ENCODE measurements at places on chromosomes 6 and 20.

- no peak for DNase-seq
Observed at GRCh38 chr6:142861711-142862110, 83.3 kb downstream of the HIVEP2 start.

DNA sequence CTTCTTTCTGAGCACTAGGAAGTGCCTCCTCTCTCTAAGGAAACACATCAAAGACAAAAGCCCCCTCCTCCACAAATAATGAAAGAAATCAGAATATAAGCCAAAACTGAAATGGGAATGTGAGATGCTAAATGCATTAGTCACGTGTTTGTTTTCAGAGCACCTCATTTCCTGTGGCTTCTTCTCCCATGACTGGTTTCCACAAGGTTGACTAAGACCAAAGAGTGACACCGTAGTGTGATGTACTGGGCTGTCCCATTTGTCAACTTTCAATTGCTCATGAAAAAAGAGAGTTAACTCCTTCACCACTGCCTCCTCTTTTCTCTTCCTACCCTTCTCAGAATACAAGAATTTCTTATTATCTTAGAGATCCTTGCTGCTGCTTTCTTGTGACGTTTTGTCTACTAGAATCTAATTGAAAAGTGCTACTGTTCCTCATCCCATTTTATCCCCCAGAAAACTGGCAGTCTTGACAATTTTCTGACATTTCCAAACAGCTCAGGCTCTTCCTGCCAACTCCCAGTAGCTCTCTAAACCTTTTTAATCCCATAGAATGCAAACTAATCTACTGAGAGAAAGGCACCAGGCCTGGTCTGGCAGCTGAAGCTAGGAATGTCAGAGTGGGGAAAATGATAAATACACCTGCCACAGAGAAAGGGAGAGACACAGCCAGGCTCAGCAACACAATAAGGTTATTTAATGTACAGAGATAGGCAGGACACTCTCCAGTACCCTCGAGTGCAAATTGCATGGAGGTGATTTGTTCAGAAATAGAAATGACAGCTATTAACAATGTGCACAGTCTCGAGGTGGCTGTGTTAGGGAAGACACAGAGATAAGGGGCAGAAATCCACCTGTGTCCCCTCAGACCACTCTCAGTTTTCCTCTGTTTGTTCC, 671.7 kb upstream of the NRSN1 start:
- DNase-seq: no peak

GRCh38 chr20:6501061-6501460, 266.4 kb upstream of the BMP2 start:
- no peak for DNase-seq

- no peak for DNase-seq
Observed at GRCh38 chr20:47269309-47270165, 87.0 kb downstream of the ZMYND8 start.

- DNase-seq: no peak
Observed at GRCh38 chr20:62964700-62965099, 12.2 kb downstream of the SLC17A9 start.

DNA sequence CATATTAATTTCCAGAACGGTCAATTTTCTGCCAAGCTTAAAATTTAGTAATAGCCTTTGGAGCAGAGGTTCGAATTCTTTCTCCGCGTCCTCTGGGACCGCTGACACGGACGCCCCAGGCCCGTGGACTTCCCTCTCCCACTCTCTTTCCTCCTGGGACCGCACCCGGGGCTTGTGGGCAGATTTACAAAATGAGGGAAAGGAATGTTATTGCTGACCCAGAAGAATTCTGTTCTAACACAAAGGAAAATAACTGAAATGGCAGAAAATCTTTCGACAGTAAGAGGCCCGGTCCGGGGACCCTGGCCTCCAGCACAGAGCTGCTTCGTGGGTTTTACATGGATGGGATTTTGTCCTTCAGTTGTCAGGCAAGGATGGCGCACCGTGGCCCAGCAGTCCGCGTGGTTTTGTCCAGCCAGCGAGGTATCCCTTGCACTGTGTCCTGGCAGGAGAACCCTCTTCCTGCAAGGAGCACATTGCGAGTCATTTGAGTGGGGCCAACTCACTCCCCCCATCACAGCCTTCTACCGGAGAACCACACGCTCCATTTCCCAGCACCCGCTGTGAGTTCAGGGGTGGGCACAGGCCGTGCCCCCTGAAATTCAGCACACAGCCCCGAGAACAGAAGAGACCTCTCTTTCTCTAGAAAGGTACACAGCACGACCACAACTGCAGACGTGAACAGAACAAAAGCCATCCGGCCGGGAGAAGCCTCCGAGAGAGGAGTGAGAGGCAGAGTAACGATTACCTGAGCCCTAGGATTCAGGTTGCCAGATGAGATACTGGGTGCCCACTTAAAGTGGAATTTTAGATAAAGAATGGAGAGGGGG, 106.0 kb upstream of the AFDN start:
- DNase-seq: no peak

DNA sequence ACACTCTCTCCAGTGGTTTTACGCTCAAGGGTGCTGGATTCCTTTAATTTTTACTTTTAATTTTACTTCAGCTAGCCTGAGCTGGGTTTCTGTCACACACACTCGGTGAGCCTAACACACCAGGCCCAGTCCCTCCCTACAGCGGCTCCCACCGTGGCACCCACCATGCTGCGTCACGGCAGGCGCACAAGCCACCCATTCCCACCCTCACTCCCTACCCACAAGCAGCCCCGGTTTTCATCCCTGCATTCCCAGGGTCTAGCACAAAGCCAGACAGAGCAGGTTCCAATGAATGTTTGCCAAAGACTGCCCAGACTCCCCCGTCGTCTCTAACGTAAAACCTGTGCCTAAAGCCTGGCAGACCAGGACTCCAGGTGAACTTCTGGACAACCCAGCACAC, 50.3 kb downstream of the MYH7B start:
- DNase-seq: no peak

Measured in midbrain (tissue), 1 donor.